ENCODE measurements at places on chromosomes 1 and 21. TPM values are rescaled to one million over a fixed set of nuclear protein-coding genes. Genes with fewer than 3 reads are reported as not detected.

The KIF2C gene
- 10.8 TPM for total RNA-seq

DNA sequence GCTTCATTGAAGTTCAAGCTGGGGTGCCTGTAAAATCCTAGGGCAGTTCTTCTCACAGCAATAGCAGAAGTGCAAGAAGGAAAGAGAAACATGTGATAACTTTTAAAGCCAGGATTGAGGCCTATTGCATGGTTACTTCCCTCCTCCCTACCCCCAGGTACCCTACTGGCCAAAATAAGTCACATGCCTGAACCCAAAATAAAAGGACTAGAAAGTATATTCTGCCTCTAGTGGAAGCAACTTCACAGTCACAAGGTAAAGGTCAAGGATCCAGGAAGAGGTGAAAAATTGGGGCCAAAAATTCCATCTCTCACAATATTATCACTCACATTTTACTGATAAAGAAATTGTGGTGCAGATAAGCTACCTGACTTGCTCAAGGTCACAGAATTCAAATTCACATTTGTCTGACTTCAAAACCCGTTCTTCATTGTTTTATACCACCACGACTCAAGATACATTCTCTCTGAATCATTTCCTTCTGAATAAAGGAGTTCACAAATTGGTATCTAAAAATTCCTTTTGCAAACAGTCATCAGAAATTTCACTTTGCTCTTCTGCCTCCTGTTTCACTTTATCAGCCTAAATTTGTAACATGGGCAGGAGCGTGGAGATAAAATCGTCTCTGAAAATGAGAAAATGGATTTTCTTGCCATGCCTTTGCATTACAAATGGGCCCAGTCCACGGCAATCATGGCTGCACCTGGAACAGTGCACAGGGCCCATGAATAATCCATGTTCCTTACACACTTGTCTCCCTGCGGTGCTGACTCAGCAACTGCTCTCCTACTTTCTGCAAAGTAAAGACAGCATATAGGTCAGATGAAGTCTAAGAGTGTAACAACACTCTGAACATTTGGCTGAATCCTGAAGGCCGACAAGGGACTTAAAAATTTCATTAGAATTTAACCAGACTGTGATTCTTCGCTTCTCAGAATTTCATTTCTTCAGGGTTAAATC, 485.3 kb upstream of the NFIA start:
- DNase-seq, result no peak

The GNG4 gene
- 38.3 TPM for total RNA-seq

The S100A7A gene
- not detected for total RNA-seq

- DNase-seq, result no peak
Measured at GRCh38 chr1:26498894-26499293, 26.7 kb downstream of the HMGN2 start.

GRCh38 chr1:95582746-95583145, 348.7 kb downstream of the RWDD3 start:
- DNase-seq, result peak; percentile 40

- no peak for DNase-seq
Measured at GRCh38 chr1:12539320-12539704, 78.7 kb downstream of the DHRS3 start.

DNA sequence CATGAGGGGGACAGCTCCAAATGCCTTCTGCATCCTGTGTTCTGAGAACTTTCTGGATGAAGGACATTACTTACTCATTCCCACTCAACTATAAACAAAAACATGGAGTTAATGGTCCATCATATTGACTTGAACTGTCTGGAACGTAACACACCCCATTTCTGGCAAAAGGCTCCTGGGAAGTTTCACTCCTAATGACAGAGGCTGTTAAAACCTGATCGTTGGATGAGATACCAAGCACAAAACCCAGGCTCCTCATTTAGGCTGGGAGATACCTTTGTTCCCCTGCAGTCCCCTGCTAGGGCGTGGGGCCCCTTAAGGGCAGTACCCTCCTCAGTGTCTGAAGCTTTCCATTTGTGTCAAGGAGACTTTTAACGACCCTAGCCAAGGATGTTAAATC, 78.9 kb downstream of the RHOU start:
- DNase-seq, result no peak

The FAM72D gene
- 1.6 TPM for total RNA-seq

DNA sequence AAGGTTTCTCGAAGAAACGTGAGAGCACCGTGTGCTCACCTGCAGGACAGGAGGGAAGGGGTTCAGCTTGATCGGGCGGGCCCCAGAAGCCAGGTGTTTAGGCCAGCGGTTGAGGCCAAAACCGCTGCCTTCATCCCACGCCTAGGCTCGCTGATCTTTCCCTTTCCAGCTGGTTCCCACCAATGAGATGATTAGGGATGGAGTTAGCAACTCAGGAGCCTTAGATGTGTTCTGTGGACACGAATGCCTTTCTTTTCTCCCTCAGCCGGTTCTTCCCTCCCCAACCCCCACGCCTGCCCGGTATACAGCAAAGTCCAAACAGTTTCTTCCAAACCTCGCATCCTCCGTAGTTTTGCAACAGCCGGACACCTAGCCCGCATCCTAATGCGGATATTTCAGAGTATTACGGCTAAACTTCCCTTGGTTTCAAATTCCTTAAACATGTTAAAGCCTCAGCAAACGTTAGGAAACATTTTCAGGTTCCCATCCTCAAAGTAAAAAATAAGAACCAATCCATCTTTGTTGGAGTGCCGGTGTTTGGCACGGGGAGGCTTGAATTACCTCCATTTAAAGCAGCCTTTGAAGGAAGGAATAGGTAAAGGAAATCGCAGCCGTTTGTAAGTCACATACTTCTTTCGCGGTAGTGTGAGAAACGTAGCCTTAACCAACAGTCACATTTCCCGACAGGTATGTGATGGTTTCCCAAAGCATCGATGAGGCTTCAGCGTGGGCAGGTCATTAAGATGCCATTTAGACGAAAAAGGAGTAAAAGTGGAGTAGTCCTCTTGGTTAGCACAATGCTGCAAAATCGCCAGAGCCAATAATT, 1.1 kb downstream of the LRRC8C start:
- peak; percentile 12 for DNase-seq

DNA sequence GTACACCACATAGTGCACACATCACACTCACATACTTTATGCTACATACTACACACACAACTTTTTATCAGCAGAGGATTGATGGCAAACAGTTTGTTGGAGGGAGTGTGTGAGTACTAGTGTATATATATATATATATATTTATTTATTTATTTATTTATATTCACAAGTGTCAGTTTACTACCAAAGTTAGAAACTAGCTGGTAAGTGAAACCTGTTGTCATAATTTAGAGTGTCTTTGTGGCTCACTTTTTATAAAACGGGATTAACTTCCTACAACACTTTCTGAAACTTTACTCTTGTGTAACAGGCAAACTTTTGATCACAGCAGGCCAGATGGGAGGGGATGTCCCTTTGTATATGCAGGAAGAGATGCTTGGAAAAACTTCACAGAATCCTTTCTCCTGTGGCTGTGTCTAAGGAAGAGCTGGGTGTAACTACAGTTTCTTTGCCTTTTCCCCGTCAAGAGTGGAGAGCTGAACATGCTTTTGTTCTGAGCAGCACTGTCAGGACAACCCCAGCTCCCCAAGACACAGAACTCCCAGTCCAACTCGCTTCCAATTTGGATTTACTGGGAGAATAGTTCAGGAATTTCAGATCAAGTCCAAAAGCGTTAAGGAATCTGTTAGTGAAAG, 1.9 kb upstream of the SAMD13 start:
- DNase-seq, result no peak

- DNase-seq, result no peak
Measured at GRCh38 chr1:212586206-212587015, 22.1 kb upstream of the ATF3 start.

The TRIM17 gene
- 5.2 TPM for total RNA-seq

DNA sequence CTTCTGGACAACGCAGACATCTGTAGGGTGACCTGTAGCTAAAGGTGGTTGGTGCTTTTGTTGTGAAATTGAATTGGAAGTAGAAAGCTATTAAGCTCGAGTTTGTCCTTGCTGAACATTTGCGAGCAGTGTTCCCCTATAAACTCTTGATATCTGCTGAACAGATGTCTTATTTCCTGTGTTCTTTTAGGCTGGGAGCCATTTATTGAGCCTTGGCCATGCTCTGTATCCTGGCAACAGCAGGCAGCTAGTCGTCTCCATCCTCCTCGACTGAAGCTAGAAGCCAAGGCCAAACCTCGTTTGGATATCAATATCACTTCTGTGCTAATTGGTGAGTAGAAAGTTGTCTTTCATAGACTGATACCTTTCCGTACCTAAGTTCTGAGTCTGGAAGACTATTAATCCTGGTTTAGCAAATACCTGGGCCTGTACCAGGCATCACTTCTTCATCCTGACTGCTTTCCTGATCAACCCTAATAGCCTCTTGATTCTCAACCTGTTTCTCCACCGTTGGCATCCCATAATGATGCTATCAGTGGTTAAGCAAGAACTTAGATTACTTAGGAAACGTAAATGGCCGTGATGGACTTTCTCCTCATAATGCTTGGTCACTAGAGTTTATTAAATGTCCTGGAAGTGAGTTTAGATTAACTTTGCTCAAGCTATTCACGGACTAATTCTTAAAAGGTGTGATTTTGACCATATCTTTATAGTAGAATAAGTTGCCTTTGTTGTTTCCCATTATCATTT, 103.4 kb downstream of the VPS13D start:
- DNase-seq, result no peak

The NHLH1 gene
- total RNA-seq, result 1.9 TPM

DNA sequence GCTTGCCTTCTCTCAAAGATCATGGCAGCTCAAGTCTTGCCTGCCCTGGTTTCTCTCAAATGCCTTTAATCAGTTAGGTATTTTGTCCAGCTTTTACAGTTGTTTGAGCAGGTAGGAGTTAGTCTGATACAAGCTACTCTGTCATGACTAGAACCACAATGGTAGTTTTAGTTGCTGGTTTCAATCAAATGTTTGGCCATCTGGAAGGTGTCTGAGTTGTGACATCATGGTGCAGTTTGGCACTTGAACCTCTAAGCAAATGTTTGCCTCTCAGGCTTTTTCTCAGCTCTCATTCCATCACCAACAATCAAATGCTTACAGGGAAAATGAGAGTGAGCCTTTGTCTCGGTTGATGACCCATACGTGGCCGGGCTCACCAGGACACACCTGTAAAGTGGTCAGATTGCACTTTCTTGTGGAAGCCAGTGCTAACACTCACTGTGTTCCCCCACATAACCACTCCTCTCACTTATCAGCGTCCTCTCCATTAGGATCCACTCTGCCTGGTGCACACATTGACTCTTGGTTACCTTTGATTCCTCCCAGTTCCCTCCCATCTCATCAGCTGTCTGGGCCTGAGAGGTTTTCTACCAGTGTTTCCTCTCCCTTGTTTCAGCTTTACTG, 67.5 kb downstream of the CCDC185 start:
- DNase-seq, result no peak

The OR2G6 gene
- not detected for total RNA-seq

The SLAMF7 gene
- 0.59 TPM for total RNA-seq

The TAS1R1 gene
- 0.40 TPM for total RNA-seq

The SHISA4 gene
- total RNA-seq, result 62.3 TPM

GRCh38 chr1:33081554-33082305, 777 bp downstream of the AZIN2 start:
- DNase-seq, result no peak

The KRTAP7-1 gene
- total RNA-seq, result not detected

GRCh38 chr1:157262891-157263290, 124.7 kb upstream of the ETV3 start:
- DNase-seq, result no peak

The NOC2L gene
- total RNA-seq, result 48.3 TPM

DNA sequence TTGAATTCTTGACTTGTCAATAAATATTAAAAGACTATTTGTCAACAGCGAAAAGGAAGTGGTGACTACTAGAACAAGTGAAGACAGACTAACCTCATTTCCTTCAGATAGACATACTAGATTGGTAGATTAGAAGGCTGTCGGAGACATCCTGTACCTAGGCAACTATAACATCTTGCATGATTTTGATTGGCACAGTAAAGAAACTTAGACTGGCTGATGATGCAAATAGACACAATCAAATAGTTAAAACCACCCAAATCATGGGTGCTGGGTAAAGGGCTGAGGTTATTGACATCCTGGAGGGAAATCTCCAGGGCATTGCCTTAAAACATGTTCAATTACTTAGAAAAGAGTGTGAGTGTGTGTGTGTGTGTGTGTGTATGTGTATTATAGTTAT, 85.9 kb upstream of the EDEM3 start:
- no peak for DNase-seq

DNA sequence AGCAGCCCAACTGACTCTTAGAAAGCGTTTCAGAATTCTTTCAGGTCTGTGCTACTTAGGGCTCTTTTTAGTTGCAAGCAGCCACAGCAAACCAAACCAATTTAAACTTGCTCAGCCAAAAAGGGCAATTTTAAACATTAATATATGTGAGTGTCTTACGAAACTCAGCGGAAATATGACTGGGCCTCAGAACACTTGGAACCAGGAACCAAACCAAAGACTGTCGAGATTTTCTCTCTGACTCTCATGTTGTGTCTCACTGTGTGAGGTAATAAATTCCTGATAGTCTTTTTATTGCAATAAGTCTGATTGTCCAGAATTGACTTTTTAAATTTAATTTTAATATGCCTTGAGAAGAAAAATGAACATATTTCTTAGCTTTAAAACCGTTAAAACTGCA, 122.3 kb downstream of the SYF2 start:
- DNase-seq, result no peak

- DNase-seq, result no peak
Measured at GRCh38 chr1:196538473-196538872, 69.8 kb downstream of the KCNT2 start.
